ENCODE measurements at places on chromosomes 7 and 10. TPM values are rescaled to one million over a fixed set of nuclear protein-coding genes. Genes with fewer than 3 reads are reported as not detected.

Gene C7orf33
- total RNA-seq: not detected

GRCh38 chr7:44093102-44093641 is 10.8 kb upstream of the POLM start:
- H3K27me3 ChIP-seq: no peaks in the 10 kb centered on the region
- no peaks in the 10 kb centered on the region for H3K36me3 ChIP-seq
- no peak overlapping the region for H3K27ac ChIP-seq
- no peak overlapping the region for H3K4me3 ChIP-seq
- no peak for DNase-seq

DNA sequence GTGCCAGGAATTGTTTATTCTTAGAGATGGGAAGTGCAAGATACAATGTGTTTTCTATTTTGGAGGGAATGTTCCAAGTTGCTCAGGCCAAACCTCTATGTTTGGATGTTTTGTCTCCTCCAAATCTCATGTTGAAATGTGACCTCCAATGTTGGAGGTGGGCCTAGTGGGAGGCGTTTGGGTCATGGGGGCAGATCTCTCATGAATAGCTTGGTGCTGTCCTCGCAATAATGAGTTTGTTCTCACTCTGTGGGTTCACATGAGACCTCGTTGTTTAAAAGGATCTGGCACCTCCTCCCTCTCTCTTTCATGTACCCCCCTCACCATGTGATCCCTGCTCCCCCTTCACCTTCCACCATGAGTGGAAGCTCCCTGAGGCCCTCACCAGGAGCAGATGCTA is 8.3 kb upstream of the GDF10 start:
- H3K27ac ChIP-seq: no peak overlapping the region
- H3K4me1 ChIP-seq: no peaks in the 10 kb centered on the region
- no peaks in the 10 kb centered on the region for H3K36me3 ChIP-seq
- no peak for DNase-seq
- H3K27me3 ChIP-seq: peaks cover 13% of the 10 kb centered on the region
- H3K4me3 ChIP-seq: no peak overlapping the region

DNA sequence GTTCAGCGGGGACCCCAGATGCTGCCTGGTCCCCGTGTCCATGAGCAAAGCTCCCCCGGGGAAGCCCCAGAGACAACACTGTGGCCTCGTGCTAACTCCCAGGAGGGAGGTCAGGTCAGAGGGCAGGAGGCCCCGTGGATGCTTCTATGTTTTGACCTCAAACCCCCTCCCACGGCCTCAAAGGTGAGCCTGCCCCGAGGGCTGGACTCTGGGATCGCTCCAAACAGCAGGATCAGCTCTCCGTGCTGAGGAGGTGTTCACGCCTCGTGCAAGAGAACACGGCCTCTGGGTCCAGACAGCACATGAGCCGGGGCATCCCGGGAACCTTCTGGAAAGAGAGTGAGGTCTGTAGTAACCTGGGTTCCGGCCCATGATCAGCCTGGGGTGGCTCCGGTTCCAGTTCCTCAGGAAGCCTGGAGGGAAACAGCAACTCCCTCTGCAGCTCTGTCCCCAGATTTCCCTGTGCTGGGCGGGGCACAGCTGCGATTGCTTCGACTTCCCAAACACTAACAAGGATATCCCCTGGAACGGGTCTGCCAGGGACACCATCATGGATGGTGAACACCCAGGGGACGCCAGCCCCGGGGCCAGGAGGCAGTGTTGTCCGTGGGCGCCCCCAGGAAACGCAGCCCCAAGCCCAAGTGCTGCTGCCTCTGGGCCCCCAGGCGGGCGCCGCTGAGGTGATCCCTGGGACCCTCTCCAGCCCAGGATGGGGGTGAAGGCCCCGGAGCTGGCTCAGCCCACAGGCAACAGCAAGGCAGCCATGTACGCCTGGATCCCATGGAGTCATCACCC is 18.0 kb upstream of the INPP5A start:
- peaks cover 48% of the 10 kb centered on the region for H3K4me1 ChIP-seq
- H3K27ac ChIP-seq: no peak overlapping the region
- no peak for DNase-seq
- no peaks in the 10 kb centered on the region for H3K36me3 ChIP-seq
- H3K27me3 ChIP-seq: no peaks in the 10 kb centered on the region

DNA sequence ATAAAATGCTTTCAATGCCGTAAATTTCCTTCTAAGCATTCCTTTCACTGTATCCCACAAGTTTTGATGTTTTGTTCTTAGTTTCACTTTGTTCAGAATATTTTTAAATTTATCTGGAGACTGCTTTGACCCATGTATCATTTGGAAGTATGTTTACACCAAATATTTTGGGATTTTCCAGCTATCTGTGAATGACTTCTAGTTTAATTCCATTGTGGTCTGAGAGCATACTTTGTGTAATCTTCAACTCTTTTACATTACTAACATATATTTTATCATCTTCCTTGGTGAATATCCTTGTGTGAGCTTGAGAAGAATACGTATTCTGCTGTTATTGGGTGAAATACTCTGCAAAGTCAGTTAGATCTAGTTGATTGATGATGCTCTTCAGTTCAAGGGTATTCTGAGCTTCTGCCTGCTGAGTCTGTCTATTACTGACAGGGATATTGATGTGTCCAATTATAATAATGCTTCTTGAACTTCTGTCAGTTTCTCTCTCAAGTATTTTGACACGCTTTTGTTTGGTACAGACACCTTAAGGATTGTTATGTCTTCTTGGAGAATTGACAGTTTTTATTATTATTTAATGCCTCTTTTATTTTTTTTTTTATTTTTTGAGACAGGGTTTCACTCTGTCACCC is 31.6 kb downstream of the MKLN1 start:
- no peak overlapping the region for H3K4me3 ChIP-seq
- no peaks in the 10 kb centered on the region for H3K27me3 ChIP-seq
- no peak for DNase-seq
- no peak overlapping the region for H3K27ac ChIP-seq
- no peaks in the 10 kb centered on the region for H3K36me3 ChIP-seq
- peaks cover 14% of the 10 kb centered on the region for H3K4me1 ChIP-seq

Gene TMEM178B
- total RNA-seq: not detected

GRCh38 chr10:132094581-132095234 is 29.0 kb downstream of the JAKMIP3 start:
- H3K4me1 ChIP-seq: no peaks in the 10 kb centered on the region
- no peaks in the 10 kb centered on the region for H3K27me3 ChIP-seq
- H3K36me3 ChIP-seq: no peaks in the 10 kb centered on the region
- H3K27ac ChIP-seq: no peak overlapping the region

GRCh38 chr10:52268790-52269189 is 45.3 kb upstream of the DKK1 start:
- H3K27me3 ChIP-seq: no peaks in the 10 kb centered on the region
- H3K4me3 ChIP-seq: no peak overlapping the region
- H3K27ac ChIP-seq: no peak overlapping the region
- no peak for DNase-seq

Gene TBC1D12
- total RNA-seq: 22.3 TPM

DNA sequence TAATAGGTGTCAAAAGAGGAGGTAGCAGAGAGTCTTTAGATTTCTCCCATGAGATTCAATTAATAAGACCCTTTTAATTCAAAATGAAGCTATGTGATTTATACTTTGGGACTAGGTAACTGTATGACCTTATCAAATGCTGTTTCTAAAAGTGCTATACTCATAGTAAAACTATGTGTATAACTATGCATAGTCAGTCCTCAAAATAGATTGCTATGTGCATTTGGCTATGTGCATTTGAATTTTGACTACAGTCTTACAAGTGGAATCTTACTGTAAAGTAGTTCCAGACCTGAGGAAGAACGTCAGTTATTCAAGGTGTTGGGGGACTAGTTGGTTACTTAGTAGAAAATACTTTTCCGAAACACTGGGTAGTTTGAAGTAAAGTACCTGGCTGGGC is 36.9 kb downstream of the ADD3 start:
- no peak overlapping the region for H3K4me3 ChIP-seq
- H3K27ac ChIP-seq: no peak overlapping the region
- H3K4me1 ChIP-seq: peaks cover 15% of the 10 kb centered on the region
- no peak for DNase-seq
- no peaks in the 10 kb centered on the region for H3K27me3 ChIP-seq

Gene MBL2
- not detected for total RNA-seq

Gene SH2D4B
- total RNA-seq: not detected

DNA sequence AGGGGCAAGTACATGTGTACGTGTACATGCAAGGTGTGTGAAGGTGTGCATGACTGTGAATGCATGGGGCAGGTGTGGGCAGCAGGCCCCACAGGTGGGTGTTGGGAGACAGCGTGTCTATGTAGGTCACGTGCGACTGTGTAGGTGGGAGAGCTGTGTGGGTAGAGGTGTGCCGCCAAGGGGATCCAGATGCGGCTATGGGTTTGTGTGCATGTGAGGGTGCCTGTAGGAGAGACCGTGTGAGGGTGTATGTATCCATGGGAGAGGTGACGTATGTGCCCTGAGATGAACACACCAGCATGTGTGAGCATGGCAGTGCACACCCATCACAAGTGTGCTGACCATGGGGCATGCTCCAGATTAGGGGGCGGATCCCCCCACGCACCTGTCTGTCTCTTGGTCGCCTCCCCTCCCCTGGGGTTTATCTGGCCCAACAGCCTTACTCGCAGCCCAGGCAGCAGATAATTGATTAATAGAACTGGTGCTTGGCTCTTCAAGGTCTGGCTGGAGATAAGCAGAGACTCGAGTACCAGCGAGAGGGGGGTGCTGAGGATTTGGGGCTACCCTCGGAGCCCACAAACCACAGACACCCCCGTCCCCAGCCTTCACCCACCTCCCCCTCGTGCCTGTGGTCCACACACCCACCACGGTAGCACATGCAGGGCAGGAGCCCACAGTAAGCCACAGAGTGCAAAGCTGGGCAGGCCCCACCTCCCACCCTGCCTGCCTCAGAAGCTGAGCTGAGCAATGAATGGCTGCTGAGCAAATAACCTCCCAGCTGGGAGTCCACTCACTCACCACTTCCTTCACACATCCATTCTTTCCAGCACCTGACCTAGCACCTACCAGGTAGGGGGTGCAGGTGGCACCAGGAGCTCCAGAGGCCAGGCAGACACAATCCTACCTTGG is 41.4 kb upstream of the ZMIZ1 start:
- no peaks in the 10 kb centered on the region for H3K27me3 ChIP-seq
- DNase-seq: no peak
- no peaks in the 10 kb centered on the region for H3K4me1 ChIP-seq
- no peak overlapping the region for H3K27ac ChIP-seq
- no peak overlapping the region for H3K4me3 ChIP-seq

GRCh38 chr7:12759151-12759550 is 71.7 kb downstream of the ARL4A start:
- H3K27ac ChIP-seq: no peak overlapping the region
- no peaks in the 10 kb centered on the region for H3K4me1 ChIP-seq
- H3K36me3 ChIP-seq: no peaks in the 10 kb centered on the region
- no peak for DNase-seq
- H3K27me3 ChIP-seq: no peaks in the 10 kb centered on the region
- no peak overlapping the region for H3K4me3 ChIP-seq

Gene PAOX
- 9.9 TPM for total RNA-seq

GRCh38 chr7:106196460-106197021 is 84.4 kb upstream of the SYPL1 start:
- H3K36me3 ChIP-seq: no peaks in the 10 kb centered on the region
- H3K4me3 ChIP-seq: no peak overlapping the region
- DNase-seq: no peak
- no peak overlapping the region for H3K27ac ChIP-seq

Gene AMPH
- not detected for total RNA-seq

Gene IL6
- total RNA-seq: 5.8 TPM

GRCh38 chr7:126774077-126774476 is 478.7 kb downstream of the GRM8 start:
- no peaks in the 10 kb centered on the region for H3K4me1 ChIP-seq
- no peak overlapping the region for H3K4me3 ChIP-seq
- no peaks in the 10 kb centered on the region for H3K36me3 ChIP-seq

DNA sequence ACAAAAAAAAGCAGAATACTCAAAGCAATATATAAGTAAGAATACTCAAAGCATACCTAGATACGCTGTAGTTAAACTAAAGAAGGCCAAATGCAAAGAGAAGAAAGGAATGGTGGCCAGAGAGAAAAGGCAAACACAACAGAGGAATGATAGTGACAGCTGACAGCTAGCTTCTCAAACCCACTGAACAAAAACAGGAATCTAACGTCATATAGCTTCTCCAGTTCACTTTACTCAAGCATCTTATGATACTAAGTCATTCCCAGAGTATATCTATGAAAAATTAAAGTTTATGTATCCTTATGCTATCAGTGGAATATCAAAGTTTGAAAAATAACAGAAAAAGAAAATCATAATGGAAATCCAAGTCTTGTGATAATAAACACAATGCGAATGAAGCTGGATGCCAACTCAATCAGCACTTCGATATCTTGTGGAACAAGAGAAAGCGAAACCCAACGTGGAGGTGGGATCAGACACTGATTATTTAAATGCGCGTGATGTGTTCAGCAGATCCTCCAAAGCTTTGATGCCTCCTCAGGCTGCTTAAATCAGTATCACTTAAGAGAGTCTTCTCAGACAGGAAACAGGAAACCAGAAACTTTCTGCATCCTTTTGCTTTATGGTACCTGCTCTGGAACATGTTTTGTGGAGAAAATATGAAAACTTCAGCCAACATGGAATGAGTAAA is 102.8 kb downstream of the PIP4K2A start:
- no peaks in the 10 kb centered on the region for H3K27me3 ChIP-seq
- H3K4me3 ChIP-seq: no peak overlapping the region
- no peak overlapping the region for H3K27ac ChIP-seq
- H3K36me3 ChIP-seq: peaks cover 15% of the 10 kb centered on the region
- DNase-seq: no peak

GRCh38 chr7:142568435-142569097 is 180.7 kb upstream of the PRSS1 start:
- no peaks in the 10 kb centered on the region for H3K36me3 ChIP-seq
- no peak overlapping the region for H3K27ac ChIP-seq
- H3K4me1 ChIP-seq: peaks cover 24% of the 10 kb centered on the region
- no peak overlapping the region for H3K4me3 ChIP-seq

DNA sequence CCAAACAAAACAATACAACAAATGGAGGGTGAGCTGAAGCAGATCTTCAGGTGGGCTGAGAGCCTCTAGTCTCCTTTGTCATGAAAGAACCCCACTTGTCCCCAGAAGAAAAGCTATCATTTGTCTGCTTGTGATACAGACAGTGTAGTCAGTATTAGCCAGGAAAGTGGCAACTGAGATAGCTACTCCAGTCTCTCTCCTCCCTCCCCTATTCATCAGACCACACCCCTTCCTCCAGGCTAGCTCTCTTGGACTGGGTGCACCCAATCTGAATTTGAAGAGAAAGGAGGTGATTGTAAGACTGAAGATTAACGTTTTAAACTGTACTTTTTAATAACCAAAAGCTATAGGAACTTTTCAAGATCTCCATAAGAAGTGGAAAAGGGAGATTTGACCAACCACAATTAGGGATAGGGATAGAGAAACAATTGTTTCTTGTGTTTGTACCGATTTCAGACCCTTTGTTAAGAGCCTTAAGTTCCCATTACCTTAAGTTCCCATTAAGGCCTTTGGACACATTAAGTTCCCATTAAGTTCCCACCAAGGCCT is 14.1 kb downstream of the BMPR1A start:
- DNase-seq: no peak
- no peaks in the 10 kb centered on the region for H3K27me3 ChIP-seq
- H3K36me3 ChIP-seq: no peaks in the 10 kb centered on the region
- no peak overlapping the region for H3K4me3 ChIP-seq
- H3K4me1 ChIP-seq: peaks cover 12% of the 10 kb centered on the region

Gene ZNF679
- total RNA-seq: not detected

Gene ARMH3
- 2.7 TPM for total RNA-seq
